ENCODE measurements at places on chromosomes 12 and 14.

DNA sequence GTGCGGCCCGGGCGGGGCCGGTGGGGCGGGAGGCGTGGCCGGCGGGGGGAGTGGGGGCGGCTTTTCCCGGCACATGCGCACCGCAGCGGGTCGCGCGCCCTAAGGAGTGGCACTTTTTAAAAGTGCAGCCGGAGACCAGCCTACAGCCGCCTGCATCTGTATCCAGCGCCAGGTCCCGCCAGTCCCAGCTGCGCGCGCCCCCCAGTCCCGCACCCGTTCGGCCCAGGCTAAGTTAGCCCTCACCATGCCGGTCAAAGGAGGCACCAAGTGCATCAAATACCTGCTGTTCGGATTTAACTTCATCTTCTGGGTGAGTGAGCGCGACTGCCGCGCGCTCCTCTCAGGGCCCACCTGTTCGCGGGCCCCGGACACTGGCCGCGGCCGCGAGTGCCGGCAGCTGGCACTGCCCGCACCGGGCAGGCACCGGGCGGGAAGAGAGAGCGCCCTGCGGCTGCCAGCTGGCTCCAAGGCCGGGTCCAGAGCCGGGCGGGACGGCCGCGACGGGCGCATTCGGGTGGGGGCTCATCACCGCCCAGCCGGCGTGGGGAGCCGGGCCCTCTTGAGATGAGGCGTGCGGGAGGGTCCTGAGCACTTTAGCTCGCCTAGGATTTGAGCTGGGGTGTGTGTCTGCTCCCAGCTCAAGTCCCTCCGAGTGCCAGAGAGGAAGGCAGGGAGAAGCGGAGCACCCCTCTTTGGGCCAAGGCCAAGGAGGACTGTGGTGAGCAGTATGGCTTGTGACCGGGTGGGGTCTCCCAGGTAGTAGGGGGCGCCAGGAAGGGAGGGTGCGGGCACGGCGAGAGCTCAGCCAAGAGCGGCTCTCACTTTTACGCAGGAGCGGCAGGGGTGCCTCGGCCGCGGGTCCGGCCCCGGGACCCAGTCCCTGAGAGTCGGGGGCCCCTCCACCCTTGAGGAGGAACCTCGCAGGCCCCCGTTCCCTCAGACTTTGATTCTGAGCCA lies at the start of gene CD9:
Gene CD9 (plus strand): TSS at position 145 of the 957 bp plus-strand sequence. CDS start 100 bp downstream, at position 245.
- no peak for DNase-seq

DNA sequence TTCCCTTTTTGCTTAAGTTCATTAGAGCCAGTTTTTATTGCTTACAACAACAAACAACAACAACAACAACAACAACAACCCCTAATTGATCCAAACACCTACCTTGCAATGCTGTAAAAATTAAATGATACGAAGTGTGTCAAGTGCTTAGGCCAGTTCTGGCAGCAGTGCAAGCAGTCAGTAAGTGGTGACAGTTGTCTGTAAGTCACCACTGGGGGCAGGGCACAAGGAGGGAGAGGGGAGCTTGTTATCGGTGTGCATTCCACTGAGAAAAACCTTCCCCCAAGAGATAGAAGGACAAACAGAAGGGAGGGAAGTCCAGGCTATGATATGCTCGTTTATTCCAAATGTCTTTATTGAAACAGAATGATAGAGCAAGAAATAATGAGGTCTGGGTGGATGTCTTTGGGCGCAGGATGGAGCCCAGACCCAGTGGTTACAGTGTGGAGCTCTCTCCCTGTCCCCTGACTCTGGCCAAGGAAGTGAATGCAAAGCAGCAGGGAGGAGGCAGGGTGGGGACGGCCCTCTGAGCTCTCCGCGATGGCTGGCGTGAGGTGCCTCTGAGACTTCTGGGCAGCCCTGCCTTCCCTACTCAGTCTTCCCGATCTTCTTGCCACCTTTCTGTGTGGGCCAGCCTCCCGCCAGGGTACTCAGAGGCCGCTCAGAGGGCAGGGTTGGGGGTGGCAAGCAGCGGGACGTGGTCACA lies 6.5 kb downstream of the SLC22A17 start:
- DNase-seq = no peak

DNA sequence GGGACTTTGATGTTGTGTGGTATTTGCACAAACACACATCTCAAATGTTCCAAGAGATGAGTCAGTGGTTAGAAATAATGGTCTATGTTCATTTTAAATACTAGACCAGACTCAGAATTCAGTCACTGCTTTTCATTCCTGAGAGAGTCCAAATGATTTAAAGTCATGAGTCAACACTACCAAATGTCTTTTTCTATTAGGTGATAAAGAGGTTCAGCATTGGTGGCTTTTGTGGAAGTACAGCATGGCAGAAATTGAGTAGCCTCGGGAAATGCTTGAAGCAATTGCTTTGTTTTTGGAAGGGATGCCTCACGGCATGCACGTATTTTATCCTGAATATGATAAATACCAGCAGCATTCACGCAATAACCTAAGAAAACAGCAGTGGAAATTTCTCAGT lies 115.7 kb downstream of the DIO2 start:
- DNase-seq = no peak

DNA sequence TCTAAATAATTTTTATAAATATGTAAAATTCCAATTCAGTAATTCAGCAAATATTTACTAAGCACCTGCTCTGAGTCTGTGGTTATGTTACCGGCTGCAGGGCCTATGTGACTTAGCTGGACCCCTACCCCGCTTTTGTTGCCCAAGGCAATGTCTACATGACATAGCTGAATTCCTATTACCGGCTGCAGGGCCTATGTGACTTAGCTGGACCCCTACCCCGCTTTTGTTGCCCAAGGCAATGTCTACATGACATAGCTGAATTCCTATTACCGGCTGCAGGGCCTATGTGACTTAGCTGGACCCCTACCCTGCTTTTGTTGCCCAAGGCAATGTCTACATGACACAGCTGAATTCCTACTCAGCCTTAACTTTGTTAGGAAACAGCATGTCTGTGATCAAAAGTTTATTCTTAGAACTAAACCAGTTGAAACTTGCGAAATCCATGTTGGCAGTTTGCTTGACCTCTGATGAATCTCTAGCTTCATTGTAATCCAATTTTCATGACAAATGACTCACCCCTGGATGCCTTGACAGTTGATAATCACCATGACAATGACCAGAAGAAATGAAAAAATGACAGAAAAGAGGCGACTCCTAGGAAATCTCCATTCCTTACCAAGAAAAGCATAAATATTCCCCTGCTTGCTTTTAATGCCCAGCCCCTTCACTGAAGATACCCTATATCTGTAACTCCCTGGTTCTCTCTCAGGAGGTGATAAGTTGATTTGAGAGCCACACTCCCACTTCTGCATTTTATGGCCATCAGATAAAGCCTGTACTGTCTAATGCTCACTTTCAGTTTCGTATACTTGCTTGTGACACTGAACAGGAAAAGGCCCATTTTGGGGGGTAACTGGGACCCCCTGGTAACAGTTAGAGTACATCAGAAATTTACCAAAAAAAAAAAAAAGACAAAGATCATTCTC lies 148.4 kb upstream of the SYT10 start:
- DNase-seq = no peak

- no peak for DNase-seq
These were observed 90.8 kb downstream of the SLCO1B1 start for GRCh38 chr12:21221778-21222177.

Data from NCI-H1092 (cell line).